ENCODE measurements at places on chromosomes 6 and 20.

- H3K4me1 ChIP-seq = no peaks in the 10 kb centered on the region
- no peaks in the 10 kb centered on the region for H3K36me3 ChIP-seq
Observed at GRCh38 chr6:65999288-65999791, 292.3 kb upstream of the EYS start.

GRCh38 chr6:135801755-135802465 lies 49.6 kb upstream of the PDE7B start:
- H3K27ac ChIP-seq = no peak overlapping the region
- no peaks in the 10 kb centered on the region for H3K27me3 ChIP-seq
- no peaks in the 10 kb centered on the region for H3K4me1 ChIP-seq
- H3K36me3 ChIP-seq = no peaks in the 10 kb centered on the region

GRCh38 chr20:60687213-60687612 lies 564.8 kb upstream of the CDH4 start:
- no peaks in the 10 kb centered on the region for H3K36me3 ChIP-seq
- no peaks in the 10 kb centered on the region for H3K27me3 ChIP-seq
- H3K27ac ChIP-seq = no peak overlapping the region
- H3K4me3 ChIP-seq = no peak overlapping the region
- no peak for DNase-seq

GRCh38 chr20:51036827-51037531 lies 14.1 kb upstream of the KCNG1 start:
- H3K27ac ChIP-seq = no peak overlapping the region
- no peak for DNase-seq
- peaks cover 4% of the 10 kb centered on the region for H3K4me1 ChIP-seq

GRCh38 chr20:33697129-33697528 lies 10.9 kb upstream of the E2F1 start:
- H3K4me3 ChIP-seq = no peak overlapping the region
- H3K27ac ChIP-seq = no peak overlapping the region
- H3K27me3 ChIP-seq = no peaks in the 10 kb centered on the region

DNA sequence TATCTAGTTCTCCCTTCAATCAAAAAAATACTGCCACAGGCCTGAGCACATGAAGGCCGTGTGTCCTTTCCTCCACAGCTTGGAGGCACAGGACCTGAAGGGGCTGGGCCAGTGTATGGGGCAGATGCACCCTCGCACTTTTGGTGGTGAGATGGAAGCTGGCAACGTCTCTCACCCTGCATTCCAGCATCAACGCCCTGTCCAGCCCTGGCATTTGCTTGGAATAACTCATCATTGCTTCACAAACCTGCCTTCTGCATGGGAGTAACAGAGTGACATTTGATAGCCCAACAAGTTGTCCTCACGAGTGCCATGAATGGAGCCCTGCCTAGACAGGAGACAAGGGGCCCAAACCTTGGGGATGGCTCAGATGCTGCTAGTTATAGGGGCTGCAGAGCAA lies 257.9 kb downstream of the SMOC2 start:
- no peak for DNase-seq
- no peak overlapping the region for H3K4me3 ChIP-seq
- no peaks in the 10 kb centered on the region for H3K36me3 ChIP-seq
- H3K27ac ChIP-seq = no peak overlapping the region

GRCh38 chr6:130859161-130859867 lies 32.1 kb downstream of the SMLR1 start:
- no peak for DNase-seq
- H3K27ac ChIP-seq = no peak overlapping the region
- no peak overlapping the region for H3K4me3 ChIP-seq
- H3K36me3 ChIP-seq = peaks cover 1% of the 10 kb centered on the region

DNA sequence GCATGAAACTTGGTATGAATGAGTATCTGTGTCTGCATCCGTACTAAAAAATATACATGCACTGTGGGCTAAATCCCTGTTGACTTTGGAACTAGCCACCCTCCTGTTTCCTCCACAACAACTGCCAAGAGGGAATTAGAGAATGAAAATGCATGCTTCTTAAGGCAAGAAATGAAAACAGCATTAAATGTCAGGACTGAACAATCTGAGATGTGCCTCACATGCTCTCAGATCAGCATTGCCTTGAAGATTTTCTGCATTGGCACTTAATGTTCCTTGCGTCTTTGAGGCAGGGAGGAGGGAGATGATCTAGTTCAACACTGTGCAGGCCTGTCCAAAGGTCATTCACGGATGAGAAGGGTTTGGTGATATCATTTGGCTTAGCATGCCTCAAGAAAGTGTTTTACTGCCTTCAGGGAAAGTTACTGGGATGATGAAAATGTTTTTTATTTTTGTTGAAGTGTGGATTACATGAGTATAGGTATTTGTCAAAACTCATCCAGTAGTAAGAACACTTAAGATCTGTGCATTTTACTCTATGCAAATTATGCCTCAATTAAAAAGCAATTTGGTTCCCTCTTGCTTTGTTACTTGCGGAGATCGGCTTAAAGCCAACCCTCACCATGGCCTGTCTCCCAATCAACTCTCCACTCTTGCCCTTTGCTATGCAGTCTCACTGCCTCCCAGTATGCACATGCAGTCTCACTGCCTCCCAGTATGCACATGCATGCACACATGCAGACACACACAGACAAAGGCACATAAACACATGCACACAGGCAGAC lies 47.5 kb upstream of the RIN2 start:
- H3K27me3 ChIP-seq = peaks cover 15% of the 10 kb centered on the region
- no peaks in the 10 kb centered on the region for H3K36me3 ChIP-seq
- no peak overlapping the region for H3K4me3 ChIP-seq
- no peak overlapping the region for H3K27ac ChIP-seq

GRCh38 chr6:40399888-40400457 lies 187.2 kb downstream of the LRFN2 start:
- H3K4me3 ChIP-seq = no peak overlapping the region
- no peaks in the 10 kb centered on the region for H3K36me3 ChIP-seq
- H3K27ac ChIP-seq = no peak overlapping the region
- no peak for DNase-seq
- no peaks in the 10 kb centered on the region for H3K27me3 ChIP-seq

- H3K27me3 ChIP-seq = no peaks in the 10 kb centered on the region
- no peaks in the 10 kb centered on the region for H3K4me1 ChIP-seq
- DNase-seq = no peak
- H3K4me3 ChIP-seq = no peak overlapping the region
- no peak overlapping the region for H3K27ac ChIP-seq
Observed at GRCh38 chr6:759729-760128, 66.8 kb upstream of the EXOC2 start.

GRCh38 chr6:117264369-117264691 lies 1.0 kb upstream of the VGLL2 start:
- H3K4me3 ChIP-seq = no peak overlapping the region
- no peak overlapping the region for H3K27ac ChIP-seq
- H3K36me3 ChIP-seq = no peaks in the 10 kb centered on the region

- H3K36me3 ChIP-seq = no peaks in the 10 kb centered on the region
- no peaks in the 10 kb centered on the region for H3K4me1 ChIP-seq
- no peak for DNase-seq
- no peak overlapping the region for H3K4me3 ChIP-seq
- H3K27me3 ChIP-seq = no peaks in the 10 kb centered on the region
- H3K27ac ChIP-seq = no peak overlapping the region
Observed at GRCh38 chr6:99305021-99305554, 44.4 kb downstream of the FAXC start.

Measured in endothelial cell of umbilical vein (primary cell).